ENCODE measurements at places on chromosomes 5 and 9. TPM values are rescaled to one million over a fixed set of nuclear protein-coding genes. Genes with fewer than 3 reads are reported as not detected.

Gene ECSCR
- total RNA-seq: 0.73 TPM

Gene ANKDD1B
- total RNA-seq: not detected

Gene DRD1
- total RNA-seq: not detected

DNA sequence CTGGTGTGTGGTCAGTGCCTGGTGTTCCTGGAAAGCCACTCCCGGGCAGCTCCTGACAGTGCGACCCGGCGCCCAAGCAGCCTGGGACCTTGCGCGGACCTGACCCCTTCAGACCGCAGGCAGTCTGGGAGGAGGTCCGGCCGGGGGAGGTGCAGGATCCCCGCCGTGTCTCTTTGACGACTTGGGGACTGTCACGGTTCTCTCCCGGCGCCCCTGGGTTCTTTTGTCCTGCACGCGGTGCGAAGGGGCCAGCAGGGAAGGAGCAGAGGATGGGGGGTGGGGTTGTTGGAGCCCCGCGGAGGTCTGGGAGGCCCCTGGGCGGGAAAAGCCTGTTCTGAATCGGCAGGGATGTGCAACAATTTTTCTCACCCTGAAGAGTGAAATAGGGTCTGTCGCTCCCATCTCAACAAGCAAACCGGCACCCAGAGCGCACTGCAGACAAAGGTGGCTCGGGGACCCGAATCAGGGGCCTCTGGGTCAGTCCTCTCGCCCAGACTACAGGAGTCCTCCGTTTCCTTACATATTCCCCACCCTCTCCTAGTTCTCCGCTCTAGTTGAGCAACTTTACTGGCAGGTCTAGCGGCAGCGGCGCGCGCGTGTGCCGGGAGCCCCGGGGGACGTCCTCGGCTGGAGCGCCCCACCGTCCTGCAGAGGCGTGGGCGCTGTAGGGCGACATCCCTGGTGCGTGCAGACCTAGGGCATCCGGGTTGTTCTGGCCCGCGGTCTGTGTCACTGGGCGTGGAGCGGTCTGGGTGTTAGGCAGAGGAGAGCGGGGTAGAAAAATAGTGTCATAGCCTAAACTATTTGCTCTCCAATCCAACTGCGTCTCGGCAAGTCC lies 1.2 kb downstream of the VCAN start:
- DNase-seq: peak; percentile 19

- no peak for DNase-seq
Measured at GRCh38 chr9:35274993-35275392, 113.2 kb downstream of the UNC13B start.

DNA sequence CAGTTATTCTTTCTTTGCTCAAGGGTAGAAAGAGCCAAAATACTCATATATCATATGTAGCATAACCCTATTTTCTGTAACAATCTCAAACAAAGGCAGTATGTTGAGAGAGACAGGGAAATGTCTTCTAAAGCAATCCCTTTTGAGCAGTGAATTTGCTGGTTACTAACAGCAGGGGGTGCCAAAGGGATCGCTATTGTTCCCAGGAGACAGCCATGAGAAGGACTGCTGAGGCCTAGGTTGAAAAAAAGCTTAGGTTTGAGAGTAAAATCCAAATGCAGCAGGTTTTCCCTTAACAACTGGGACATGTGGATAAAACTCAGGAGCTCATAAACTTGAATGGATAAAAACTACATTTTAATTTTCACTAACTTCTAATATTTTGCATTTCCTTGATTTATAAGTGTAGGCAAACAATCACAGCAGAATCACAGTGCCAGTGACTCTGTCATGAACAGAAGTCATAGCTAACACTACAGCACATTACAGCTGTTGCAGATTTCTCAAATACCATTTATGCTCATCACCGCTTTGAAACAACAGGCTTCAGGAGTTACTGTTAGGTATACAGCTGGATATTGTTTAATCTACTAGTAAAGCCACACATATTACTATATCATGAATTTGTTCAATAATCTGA lies 148.4 kb downstream of the MAPKAP1 start:
- DNase-seq: peak; percentile 68

DNA sequence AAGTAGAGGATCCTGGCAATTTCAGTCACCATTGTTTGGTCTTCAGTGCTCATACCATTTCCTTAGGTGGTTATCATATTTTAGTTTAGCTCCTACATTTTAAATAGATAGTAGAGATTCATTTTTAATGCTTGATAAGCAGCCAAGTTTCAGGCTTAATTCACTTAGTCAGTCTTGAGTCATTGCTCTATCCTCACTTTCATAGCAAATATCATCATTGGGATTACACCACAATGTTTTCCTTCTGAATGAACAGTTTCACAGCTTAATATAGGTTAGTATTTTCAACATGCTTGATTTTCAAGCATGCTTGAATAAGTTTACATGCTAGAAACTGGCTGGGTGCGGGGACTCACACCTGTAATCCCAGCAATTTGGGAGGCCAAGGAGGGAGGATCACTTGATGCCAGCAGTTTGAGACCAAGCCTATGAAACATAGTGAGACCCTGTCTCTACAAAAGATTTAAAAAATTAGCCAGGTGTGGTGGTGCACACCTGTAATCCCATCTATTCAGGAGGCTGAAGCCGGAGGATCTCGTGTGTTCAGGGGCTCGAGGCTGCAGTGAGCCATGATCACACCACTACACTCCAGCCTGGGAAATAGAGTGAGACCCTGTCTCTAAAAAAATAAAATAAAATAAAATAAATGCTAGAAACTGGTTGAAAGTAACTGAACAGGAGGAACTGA lies 339.9 kb downstream of the ADGRV1 start:
- DNase-seq: no peak

DNA sequence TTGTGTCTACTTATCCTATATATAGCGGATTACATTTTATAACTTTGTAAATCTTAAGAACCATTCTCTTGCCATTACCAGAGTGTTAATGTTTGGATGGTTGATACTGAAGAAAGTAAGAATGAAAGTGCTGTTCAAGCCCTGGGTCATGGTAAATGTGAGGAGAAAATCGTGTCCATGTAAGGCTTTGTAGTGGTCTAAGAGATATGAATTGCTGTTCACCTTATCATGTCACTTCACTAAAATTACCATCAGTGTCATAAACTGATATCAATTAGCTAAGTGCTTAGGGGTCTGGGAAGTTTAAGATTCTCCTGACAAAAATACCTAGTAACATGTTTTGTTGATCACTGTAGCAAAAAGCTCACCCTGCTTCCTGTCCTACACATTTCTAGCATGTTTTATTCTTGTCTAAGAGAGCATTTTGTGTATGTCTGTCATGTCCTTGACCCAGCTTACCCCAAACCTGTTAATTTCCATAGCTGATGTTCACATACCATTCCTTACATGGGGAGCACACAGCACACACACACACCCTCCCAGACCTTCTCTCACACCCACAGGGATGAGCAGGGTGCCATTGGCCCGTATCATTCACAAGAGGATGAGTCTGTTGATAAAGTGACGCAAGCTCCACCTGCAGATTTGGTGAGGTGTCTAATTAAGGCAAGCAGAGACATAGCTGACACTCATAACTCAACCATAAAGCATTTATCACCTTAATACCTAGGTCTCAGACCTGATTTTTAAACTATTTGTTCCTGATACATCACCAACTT lies 125.1 kb upstream of the PAM start:
- DNase-seq: no peak

DNA sequence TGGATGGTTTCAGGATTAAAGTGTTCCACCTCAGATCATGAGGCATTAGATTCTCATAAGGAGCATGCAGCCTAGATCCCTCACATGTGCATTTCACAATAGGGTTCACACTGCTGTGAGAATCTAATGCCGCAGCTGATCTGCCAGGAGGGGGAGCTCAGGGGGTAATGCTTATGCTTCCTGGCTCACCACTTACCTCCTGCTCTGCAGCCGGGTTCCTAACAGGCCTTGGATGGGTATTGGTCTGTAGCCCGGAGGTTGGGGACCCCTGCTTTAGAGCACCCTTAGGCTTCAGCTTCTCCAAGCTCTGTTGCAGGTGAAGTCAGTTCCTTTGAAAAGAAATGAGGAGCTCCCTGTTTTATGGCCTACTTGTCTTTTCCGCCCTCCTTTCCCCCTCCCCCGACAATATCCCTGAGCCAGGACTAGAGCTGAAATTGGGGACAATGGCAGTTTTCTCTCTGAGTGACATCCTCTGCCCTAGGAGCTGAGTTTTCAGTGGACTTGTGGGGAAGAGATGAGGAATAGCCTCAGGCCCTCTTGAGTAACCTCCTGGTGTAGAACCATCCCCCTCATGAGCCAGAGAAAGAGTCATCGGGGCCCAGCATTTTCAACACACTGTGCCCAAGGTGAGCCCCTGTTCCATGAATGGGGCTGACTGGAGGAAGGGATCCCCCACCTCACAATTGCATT lies 16.2 kb upstream of the MAT2B start:
- DNase-seq: peak; percentile 29

DNA sequence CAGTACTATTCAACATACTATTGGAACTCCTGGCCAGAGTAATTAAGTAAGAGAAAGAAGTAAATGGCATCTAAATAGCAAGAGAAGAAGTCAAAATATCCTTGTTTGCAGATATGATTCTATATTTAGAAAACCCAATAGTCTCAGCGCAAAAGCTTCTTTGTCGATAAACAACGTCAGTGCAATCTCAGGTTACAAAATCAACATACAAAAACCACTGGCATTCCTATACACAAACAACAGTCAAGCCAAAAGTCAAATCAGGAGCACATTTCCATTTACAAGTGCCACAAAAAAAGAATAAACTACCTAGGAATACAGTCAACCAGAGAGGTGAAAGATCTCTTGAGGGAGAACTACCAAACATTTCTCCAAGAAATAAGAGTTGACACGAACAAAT lies 1901.9 kb upstream of the ACO1 start:
- no peak for DNase-seq

- no peak for DNase-seq
Measured at GRCh38 chr5:98635656-98636055, 137.8 kb upstream of the RGMB start.
